NCI-H2081 treated with DMSO at 0.1 percent for 48 hours (cell line): ENCODE measurements at places on chromosomes 6 and 20.

- DNase-seq: no peak
Measured at GRCh38 chr6:13334953-13335352, 6.6 kb upstream of the TBC1D7 start.

DNA sequence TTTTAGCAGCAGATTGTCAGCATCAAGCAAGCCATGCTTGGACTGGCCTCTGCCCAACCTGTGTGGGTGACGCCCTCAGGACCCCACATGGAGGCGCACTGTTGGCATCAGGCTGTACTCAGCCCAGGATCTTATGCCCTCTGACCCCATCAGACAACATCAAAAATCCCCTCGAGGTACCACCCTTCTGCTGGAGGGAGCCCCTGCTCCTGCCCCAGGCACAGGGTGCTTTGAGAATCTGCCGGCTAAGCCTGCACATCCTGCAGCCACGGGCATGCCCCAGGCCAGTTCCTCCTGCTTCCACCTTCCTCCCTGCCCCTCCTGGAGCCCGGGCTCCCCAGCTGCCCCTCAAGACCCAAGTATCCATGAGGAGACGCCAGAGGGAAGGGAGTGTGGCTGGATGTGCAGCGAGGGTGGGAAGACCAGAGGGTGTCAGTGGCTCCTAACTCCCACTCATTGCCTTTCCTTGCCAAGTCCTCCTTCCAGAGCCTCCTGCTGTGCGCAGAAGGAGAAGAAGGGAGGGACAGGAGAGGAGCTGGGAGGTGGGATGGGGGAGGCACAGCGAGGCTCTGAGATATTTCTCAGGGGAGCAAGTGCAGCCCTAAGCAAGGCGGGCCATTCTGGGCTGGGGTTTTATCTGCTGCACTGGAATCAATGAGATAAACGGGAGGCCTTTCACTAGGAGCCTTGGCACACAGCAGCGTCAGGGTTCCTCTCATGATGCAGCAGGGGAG, 77.4 kb upstream of the CST7 start:
- DNase-seq: no peak

DNA sequence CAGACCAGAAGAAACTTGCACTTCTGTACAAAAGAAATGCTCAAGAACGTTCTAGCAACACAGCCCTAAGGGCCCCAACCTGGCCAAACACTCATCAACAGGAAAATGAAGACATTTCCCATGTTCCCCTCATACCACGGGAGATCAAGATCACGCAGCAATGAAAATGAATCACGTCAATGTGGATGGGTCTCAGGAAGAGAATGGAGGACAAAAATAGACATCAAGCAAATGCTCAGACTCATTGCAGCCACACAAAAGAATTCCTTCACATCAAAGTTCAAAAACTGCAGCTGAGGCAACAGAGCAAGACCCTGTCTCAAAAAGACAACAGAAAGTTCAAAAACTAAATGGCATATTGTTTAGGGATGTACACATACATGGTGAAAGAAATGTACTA, 18.1 kb downstream of the ULBP3 start:
- no peak for DNase-seq

GRCh38 chr6:84026721-84027164, 6.8 kb upstream of the MRAP2 start:
- no peak for DNase-seq
